ENCODE measurements at places on chromosomes 12 and 14.

- DNase-seq: no peak
Observed at GRCh38 chr14:91940209-91940608, 7.3 kb downstream of the FBLN5 start.

DNA sequence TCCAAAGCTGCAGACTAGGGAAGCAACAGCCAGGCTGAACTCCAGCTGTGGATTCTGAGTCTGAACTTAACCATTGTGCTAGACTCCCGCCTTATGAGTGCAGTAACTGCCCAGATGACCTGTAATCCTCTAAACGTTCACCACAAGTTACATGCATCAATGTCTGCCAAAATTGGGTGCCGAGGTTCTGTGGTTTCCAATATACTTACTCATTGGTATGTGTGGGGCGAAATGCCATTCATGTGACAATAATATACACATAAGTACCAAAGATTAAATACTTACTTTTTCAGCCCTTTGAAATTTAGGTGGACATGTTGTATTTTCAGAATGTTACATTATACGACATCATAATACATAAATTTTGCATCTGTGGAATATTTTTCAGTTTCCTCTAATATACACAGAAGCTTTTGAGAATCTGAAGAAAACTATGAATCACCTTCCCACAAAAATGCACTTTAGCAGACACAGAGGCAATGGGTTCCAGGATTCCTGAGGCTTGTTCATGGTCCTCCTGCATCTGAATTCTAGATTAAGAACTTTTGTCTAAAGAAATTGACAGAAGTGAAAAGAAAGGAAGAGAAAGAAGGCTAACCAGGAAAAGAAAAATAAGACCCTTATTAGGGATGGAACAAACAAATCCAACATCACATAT, 31.7 kb downstream of the GRIP1 start:
- DNase-seq: no peak

GRCh38 chr12:100445081-100445481, 28.6 kb upstream of the NR1H4 start:
- DNase-seq: no peak

GRCh38 chr14:102192840-102193502, 53.3 kb downstream of the WDR20 start:
- DNase-seq: no peak

DNA sequence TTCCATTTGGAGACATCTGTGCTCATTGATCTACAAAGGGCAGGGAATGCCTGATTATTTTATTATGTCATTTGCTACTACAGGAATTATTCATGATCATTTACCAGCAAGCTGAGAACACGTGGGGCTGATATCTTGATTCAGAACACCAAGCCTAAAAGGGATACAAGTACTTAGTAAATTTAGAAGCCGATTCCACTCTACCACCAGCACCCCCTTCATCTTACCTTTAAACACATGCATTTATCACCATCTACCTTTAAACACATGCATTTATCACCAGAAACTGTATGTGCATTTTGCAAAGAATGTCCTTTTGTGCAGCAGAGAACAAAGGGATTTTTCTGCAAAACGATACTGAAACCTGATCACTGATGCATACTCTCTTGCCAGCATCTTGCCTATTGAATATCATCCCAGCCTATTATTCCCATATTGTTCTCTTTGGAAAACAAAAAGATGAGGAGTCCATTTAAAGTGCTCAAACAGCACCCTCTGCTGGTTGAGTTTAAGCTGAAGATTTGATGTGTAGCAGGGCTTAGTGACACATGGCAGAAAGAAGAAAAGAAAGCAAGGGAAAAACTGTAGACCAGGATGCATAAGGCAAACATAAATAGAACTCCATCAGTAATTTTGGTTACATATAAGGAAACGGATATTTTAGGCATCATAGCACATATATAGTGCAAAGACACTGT, 132.6 kb upstream of the PLEKHG7 start:
- peak; percentile 76 for DNase-seq

GRCh38 chr12:13182881-13183280, 13.6 kb upstream of the EMP1 start:
- no peak for DNase-seq

DNA sequence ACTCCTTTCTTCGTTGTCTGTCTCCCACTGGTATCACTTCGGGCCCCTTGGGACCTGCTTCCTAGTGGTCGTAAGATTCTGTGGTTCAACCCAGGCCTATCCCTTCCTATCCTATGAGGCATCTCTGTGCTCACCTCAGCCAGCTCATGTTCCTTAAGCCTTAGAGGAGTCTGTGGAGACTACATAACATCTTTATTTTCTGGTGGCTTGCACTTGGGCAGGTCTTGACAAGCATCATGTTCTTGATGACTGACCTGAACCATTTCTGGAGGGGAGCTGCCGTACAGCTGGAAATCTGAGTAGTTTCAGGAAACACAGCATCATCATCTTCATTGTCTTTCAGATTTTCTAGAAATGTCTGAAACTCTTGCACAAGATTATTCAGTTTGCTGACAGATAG, 69.3 kb downstream of the PPFIBP1 start:
- DNase-seq: no peak

DNA sequence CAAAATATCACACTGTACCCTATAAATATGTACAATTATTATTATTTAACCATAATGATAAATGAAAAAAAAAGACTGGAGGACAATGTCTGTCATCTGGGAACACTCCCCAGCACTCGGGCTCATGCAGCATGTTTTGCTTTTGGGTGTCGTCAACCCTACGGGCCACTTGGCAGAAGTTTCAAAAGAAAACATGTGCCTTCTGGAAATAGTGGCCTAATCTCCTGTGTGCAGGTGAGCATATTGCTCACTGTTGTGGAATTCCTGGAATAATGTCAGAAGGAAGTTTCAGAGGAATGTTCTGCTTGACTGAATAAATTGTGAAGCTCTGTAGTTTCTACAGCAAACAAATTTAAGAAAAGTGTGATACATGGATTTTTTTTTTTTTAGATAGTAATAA, 298.3 kb downstream of the SSPN start:
- DNase-seq: no peak

GRCh38 chr12:14982991-14983390, 10.1 kb downstream of the PDE6H start:
- no peak for DNase-seq

GRCh38 chr14:54435500-54435981, 5.6 kb downstream of the CNIH1 start:
- no peak for DNase-seq

DNA sequence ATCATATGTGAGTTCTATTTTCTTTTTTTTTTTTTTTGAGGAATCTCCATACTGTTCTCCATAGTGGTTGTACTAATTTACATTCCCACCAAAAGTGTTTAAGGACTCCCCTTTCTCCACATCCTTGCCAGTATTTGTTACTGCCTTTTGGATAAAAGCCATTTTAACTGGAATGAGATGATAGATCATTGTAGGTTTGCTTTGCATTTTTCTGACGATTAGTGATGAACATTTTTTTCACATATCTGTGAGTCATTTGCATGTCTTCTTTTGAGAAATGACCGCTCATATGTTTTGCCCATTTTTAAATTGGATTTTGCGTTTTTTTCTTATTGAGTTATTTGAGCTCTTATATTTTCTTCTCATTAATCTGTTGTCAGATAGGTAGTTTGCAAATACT, 394.8 kb downstream of the LRFN5 start:
- no peak for DNase-seq

DNA sequence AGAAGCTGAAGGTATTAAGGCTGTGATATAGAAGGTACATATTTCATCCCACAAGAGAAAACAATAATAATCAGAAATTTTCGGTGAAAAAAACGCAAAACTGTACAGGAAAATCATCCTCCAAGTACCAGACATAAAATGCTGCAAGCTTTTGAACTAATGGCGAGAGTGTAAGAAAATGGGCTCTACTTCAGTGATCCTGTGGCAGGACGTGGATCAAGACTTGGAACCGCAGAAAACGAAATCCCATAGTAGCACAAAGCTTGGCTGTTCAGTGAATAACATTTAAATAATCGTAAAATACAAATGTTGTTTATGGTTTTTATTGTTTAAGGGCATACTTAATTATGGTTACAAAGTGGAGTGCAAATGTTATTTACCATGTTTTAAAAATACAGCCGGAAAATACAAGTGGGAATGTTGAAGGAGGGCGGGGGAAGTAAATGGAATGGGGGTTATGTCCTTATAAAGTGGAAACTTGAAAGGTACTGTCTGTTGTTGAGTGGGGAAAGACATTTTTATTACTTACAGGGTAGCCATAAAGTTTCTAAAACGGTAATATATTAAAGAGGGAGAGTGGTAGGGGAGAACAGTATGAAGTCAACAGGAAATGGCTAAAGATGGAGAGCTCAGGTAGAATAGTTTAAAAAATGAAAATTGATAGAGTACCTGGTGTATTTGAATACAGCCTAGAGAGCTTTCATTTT, 1.1 kb downstream of the SMIM10L1 start:
- DNase-seq: no peak

DNA sequence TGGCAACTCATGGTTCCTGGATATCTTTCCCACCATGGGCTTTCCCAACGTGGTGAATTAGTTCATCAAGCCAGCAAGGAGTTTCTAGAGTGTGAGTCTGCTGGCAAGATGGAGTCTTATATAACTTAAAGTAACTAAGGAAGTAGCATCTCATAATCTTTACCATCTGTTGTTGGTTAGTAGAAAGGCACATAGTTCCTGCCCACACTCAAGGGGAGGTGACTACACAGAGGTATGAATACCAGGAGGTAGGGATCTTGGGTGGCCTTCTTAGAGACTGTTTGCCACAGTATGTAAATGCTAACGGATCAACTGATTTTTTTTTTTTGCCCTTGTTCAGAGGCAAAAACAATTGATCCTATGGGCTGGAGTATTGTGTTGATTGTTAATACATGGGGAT, 446.9 kb downstream of the ATP23 start:
- DNase-seq: no peak

DNA sequence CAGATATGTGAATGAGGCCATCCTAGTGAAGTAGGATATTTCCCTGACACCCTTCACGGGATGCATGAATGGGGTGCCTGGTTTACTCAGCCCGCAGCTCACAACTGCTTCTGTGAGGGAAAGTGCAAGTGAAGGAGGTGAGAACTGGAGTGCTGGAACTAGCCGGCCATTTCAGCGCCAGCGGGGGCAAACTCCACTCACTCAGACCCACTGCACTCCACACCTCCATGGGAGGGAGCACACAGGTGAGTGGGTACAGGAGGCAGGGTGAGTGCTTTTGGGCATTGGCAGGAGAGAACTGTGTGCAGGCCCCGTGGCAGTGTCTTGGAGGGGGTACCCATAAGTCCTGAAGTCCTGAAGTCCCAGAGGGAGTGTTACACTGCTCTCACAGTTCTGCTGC, 1008.4 kb downstream of the SLC6A15 start:
- DNase-seq: no peak

GRCh38 chr14:23358042-23358441, 5.4 kb upstream of the SLC22A17 start:
- DNase-seq: no peak

GRCh38 chr14:103887170-103887501, 39.8 kb upstream of the PPP1R13B start:
- no peak for DNase-seq

DNA sequence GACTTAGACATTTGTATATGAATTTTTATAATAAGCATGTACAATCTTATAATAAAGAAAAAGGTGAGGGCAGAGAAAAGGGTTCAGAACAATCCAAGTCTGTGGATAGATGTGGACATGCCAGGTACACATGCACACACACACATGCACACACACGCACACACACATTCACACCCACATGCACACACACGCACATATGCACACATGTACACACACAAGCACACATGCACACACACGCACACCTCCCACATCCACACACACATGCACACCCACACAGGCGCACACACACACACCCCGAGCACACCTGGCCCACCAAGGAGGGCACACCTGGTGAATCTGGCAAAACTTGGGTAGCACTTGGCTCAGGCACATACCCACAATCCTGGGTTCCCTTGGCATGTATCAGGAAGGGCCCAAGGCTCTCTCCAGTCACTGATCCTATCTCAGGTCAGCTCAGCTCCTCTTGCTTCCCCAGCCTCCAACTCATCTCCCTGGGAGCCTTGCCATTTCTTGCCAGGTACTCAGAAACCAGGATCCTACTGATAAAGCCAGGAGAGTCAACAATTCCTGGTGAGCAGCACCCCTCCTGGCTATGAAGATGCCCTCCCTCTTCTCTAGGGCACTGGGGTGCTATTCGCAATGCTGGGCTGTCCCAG, 18.6 kb upstream of the TMEM106C start:
- DNase-seq: no peak

GRCh38 chr12:110917467-110917866, 2.9 kb downstream of the MYL2 start:
- DNase-seq: no peak

Data from Kasumi-1 (cell line).